ENCODE measurements at places on chromosomes 6 and 20. TPM values are rescaled to one million over a fixed set of nuclear protein-coding genes. Genes with fewer than 3 reads are reported as not detected.

Gene TRIM15
- total RNA-seq, result not detected

Gene FRK
- 1.3 TPM for total RNA-seq

Gene KHDC1L
- total RNA-seq, result 0.32 TPM

Gene ADIG
- total RNA-seq, result not detected

Gene PGC
- not detected for total RNA-seq

Gene LAMA4
- 1.4 TPM for total RNA-seq

Gene GMPR
- 3.8 TPM for total RNA-seq

Gene B3GALT4
- total RNA-seq, result 0.66 TPM

Gene OPRM1
- total RNA-seq, result not detected

Gene CTCFL
- not detected for total RNA-seq

Gene PCED1A
- 29.0 TPM for total RNA-seq

Gene FLOT1
- total RNA-seq, result 109 TPM

Gene CLVS2
- 0.08 TPM for total RNA-seq

Gene RIPOR2
- 0.26 TPM for total RNA-seq

Gene CFAP206
- 0.53 TPM for total RNA-seq

Gene SMOC2
- total RNA-seq, result not detected

Gene IL17A
- total RNA-seq, result not detected

Gene SMIM29
- total RNA-seq, result 29.9 TPM

Gene PRPF6
- 60.3 TPM for total RNA-seq

Gene FILIP1
- 0.52 TPM for total RNA-seq

Gene ANGPT4
- total RNA-seq, result not detected

Gene ACTR5
- 10.8 TPM for total RNA-seq

Gene AARS2
- total RNA-seq, result 3.8 TPM

Gene MOG
- not detected for total RNA-seq

Gene CD2AP
- 7.2 TPM for total RNA-seq

Gene TREML1
- total RNA-seq, result not detected

Gene TINAG
- not detected for total RNA-seq

Gene GCM1
- total RNA-seq, result not detected

Gene HAO1
- total RNA-seq, result not detected

Gene FAM162B
- not detected for total RNA-seq

Gene LTB
- total RNA-seq, result 0.33 TPM

Gene MATN4
- total RNA-seq, result 0.19 TPM

Gene HDGFL1
- not detected for total RNA-seq

Gene C6orf163
- total RNA-seq, result 0.44 TPM

Gene NFS1
- total RNA-seq, result 21.2 TPM

Gene C20orf144
- 0.19 TPM for total RNA-seq

Gene RGS17
- 3.2 TPM for total RNA-seq

Gene GTF2H4
- total RNA-seq, result 23.2 TPM

Gene FERMT1
- total RNA-seq, result 16.7 TPM

Gene PHACTR3
- total RNA-seq, result not detected

Gene BEND6
- total RNA-seq, result 1.8 TPM

Gene MAP7
- 22.2 TPM for total RNA-seq

Gene GSTA3
- not detected for total RNA-seq

Gene SLC32A1
- not detected for total RNA-seq

Gene SMPD2
- 14.2 TPM for total RNA-seq

Gene SLC22A2
- not detected for total RNA-seq

Gene MCHR2
- not detected for total RNA-seq

Gene C6orf120
- total RNA-seq, result 14.3 TPM

Gene SAMD10
- total RNA-seq, result not detected

Gene CST3
- 396 TPM for total RNA-seq

Gene TMEM217
- 0.76 TPM for total RNA-seq

Gene PHF3
- 11.9 TPM for total RNA-seq

Gene MMS22L
- 13.1 TPM for total RNA-seq

Gene TRERF1
- 7.0 TPM for total RNA-seq

Gene RHAG
- total RNA-seq, result not detected

Gene MAFB
- total RNA-seq, result 0.07 TPM

Gene DEFB124
- not detected for total RNA-seq

Gene SPATS1
- not detected for total RNA-seq

Gene MRAP2
- 1.1 TPM for total RNA-seq

Gene EYA2
- total RNA-seq, result 2.6 TPM
